ENCODE measurements at places on chromosomes 1 and 21.

- no peak for DNase-seq
Observed at GRCh38 chr1:26083208-26083607, 15.8 kb upstream of the TRIM63 start.

GRCh38 chr1:52157582-52157981 is 15.7 kb downstream of the ZFYVE9 start:
- DNase-seq, result no peak

GRCh38 chr1:201190624-201191051 is at the start of gene IGFN1:
Gene IGFN1 (plus strand): TSS chr1:201190824. CDS start chr1:201193294, 2,470 bp downstream.
- no peak for DNase-seq

DNA sequence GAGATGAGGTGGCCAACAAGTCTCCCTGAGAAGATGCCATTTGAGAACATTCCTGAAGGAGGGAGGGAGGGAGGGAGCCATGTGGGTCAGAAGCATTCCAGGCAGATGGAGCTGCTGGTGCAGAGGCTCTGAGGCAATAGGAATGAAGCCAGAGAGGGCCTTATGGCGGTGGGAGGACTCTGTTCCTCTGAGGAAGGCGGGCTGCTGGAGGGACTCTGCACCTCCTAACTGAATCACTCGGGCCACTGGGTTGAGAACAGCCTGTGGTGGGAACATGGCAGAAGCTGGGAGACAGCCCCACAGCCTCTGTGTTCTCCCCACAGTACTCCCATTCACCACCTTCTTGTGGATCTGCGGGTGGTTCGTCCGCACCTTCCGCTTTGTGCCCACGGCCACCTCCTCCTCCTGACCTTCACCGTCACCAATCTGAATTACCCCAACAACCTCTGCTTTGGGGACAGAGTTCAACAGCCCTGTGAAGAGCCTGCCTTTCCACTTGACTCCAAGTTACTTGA is 2.4 kb upstream of the TMEM125 start:
- no peak for DNase-seq

- no peak for DNase-seq
Observed at GRCh38 chr1:36481771-36482723, 666 bp downstream of the CSF3R start.

- no peak for DNase-seq
Observed at GRCh38 chr21:41142051-41142795, 25.7 kb upstream of the BACE2 start.

DNA sequence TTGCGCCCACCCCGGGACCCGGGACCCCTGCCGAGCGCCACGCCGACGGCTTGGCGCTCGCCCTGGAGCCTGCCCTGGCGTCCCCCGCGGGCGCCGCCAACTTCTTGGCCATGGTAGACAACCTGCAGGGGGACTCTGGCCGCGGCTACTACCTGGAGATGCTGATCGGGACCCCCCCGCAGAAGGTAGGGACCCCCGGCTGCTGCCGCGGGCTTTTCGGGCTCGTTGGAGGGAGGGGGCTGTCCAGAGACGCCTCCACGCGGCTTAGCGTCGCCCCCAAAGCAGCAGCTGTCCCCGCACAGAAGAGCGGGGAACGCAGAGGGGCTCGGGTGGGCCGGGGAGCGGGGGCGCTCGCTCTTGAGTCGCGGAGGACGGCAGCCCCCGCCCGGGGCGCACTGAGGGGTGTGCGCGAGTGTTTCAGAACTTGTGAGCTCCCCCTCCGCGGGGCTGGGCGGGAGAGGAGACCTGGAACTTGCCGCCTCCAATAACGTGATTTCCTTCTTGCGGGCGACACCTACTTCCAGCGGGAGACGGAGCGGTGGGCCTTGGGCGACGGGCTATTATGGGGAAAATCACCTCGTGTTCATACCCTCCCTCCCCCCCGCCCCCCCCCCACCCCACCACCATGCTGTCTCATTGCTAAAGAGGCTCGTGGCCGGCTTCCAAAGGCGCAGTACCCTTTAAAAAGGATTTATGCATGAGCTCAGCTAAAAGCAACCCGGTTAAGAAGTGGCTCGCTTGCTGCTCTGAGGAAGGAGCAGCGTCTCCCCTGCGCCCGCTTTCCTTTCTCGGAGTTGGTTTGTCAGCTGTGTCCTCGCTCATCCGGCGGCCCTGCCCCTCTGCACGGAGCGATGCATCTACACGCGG is 664 bp downstream of the BACE2 start:
- no peak for DNase-seq

GRCh38 chr1:112673592-112674439 is 643 bp upstream of the MOV10 start:
- DNase-seq, result no peak

- DNase-seq, result no peak
Observed at GRCh38 chr21:34037009-34037795, 36.2 kb upstream of the MRPS6 start.

DNA sequence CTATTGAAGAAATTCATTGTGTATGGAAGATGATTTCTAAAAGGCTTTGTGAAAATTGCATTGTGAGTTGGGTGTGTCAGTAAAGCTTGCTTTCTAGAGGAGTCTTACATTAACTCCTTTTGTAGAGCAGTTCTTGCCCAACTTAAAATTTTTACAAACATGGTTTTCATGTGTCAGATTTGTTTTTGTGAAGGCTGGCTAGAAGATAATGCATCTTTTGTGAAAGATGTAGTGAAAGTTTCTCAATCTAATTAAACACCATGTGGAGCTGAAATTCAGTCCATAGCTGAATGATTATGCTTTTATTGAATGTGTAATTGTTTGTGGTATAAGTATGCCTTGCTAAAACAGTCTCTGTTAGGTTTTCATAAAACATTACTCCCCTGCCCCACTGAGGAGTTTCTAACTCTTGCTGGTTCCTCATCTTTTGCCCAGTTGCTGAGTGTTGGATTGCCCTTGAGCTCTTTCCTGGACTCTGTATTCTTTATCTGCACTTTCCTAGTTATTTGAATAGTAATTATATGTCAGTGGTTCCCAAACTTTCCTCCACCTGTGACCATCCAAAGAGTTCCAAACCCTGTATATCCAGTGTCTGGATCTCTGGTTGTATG is 38.0 kb downstream of the KCTD3 start:
- no peak for DNase-seq

DNA sequence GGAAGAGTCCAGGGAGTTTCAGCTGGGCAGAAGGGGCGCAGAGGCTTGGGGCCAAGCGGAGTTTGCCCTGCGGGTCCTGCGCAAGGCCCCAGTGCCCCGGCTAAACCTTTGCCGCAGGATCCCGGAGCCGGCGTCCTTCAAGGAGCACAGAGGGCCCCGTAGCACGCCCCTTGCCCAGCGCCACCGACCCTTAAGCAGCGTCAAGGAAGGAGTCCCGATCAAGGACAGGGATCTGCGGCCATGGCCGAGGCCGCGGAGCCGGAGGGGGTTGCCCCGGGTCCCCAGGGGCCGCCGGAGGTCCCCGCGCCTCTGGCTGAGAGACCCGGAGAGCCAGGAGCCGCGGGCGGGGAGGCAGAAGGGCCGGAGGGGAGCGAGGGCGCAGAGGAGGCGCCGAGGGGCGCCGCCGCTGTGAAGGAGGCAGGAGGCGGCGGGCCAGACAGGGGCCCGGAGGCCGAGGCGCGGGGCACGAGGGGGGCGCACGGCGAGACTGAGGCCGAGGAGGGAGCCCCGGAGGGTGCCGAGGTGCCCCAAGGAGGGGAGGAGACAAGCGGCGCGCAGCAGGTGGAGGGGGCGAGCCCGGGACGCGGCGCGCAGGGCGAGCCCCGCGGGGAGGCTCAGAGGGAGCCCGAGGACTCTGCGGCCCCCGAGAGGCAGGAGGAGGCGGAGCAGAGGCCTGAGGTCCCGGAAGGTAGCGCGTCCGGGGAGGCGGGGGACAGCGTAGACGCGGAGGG is 520 bp downstream of the CLIC6 start:
- DNase-seq, result no peak
